ENCODE measurements at places on chromosomes 4 and X. TPM values are rescaled to one million over a fixed set of nuclear protein-coding genes. Genes with fewer than 3 reads are reported as not detected.

DNA sequence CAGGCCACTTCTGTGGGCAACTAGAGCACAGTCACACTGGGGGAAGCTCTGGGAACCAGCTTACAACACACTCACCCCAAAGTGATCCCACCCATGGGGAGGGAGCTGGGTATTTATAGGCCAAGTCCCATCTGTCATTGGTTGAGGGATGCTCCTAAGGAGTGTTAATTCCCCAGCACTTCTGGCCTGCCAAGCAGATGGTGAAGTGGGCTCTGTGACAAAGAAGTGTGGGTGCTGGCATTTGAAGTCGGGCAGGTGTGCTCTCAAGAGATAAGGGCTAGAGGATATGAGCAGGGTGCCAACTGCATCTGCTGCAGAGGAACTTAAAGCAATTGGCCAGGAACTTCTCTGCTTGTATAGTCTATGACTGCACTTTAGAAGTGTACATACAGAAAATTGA is 30.9 kb downstream of the PTCHD1 start:
- peak; percentile 2 for DNase-seq

DNA sequence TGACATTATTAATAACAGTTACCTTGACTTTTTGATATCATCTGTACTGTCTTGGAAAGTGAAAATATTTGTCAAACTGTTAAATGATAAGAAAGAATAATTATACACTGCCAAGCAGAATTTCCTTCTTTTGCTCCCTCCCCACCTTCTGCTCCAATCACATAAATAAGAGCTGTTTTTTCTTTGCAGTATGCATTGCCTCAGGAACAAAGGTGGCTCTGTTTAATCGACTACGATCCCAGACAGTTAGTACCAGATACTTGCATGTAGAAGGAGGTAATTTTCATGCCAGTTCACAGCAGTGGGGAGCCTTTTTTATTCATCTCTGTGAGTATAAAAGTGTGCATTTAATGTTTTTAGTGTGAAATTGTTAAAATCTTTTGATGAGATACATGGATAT is 66.1 kb downstream of the CCKAR start:
- peak; percentile 17 for DNase-seq

DNA sequence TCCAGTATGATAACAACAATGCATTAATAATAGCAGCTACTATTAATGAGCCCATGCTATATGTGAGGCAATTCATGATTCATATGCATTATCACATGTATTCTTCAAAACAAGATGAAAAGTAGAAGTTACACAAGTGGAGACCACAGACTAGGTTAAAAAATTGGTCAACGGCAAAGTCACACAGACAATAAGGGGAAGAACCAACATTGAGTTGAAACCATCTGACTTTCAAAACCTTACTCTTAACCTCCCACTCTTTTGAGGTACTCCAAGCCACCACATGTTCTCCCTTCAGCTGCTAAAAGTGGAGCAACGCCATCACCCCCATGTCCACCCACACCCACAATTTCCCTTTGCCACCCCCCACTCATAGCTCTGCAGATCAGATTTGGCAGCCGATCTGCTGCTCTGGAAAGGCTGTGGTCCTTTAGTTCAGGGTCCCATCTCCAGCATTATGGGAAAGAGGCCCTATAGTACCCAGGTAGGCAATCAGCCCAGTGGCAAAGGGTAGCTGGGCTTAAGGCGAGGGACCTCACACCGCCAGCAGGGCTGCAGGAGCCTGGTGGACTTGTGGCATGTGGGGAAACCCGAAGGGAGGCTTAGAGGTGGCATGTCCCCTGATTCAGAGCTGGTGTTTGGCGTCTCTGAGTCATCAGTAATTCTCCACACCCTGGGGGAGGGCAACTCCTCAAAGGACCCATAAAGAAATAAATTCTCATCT is 33.5 kb upstream of the CYBB start:
- no peak for DNase-seq

- DNase-seq: no peak
Observed at GRCh38 chr4:127844601-127845116, 36.0 kb upstream of the PLK4 start.

DNA sequence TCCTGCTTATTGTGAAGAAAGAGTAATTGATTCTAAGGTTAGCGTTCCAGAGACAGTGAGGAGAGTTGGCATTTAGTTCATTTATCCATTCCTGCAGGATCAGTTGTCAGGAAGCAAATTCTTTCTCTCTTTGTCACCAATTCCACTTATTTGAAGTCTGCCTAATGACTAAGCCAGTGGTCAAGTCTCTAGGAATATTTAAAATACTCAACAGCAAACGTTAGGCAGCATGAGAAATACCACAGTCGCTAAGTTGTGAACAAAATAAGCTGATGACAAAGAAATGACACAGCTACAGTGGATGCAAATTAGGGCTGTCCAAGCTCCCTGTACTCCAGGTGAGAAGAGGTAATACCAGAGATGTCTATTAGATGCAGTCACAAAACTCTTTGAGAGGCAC is 6.6 kb upstream of the MAGEB17 start:
- DNase-seq: no peak

Gene DRP2
- not detected for polyA plus RNA-seq

All from small intestine (tissue), 16 donors.